ENCODE measurements at places on chromosomes 1 and 21. TPM values are rescaled to one million over a fixed set of nuclear protein-coding genes. Genes with fewer than 3 reads are reported as not detected.

GRCh38 chr1:74502432-74502831 is 10.0 kb downstream of the LRRC53 start:
- no peaks in the 10 kb centered on the region for H3K4me1 ChIP-seq
- no peak for DNase-seq
- no peak overlapping the region for H3K27ac ChIP-seq
- H3K36me3 ChIP-seq, result no peaks in the 10 kb centered on the region
- no peaks in the 10 kb centered on the region for H3K27me3 ChIP-seq

DNA sequence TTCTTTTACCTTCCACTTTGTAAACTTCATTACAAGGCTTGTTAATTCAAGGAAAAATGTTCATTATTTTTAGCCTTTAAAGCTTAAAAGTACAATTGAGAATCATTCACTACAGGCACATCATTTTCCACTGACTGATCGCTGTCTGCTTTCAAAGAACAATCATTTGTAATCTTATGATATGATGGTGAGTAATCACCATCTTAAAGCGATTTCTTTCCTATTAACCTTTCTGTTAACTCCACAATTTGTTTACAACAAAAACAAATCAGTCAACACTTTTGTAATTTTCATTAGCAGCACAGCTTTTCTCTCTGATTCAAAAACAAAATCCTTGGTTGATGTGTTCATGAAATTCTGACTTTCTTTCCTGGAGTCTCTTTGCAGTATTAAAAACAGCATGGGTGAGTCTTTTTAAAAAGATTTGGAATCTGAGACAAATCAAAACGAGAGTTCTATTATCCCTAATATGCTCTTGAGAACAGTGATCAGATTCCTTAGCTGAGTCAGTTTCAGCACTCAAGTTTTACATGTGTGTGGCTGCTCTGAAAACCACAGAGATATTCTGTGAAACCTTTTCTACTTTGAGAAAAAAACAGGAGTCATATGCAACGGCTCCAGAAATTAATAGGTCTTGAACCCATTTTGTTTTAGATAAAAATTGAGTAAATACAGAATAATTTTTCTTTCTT is 145.8 kb upstream of the TMPRSS15 start:
- H3K36me3 ChIP-seq, result no peaks in the 10 kb centered on the region
- H3K4me3 ChIP-seq, result no peak overlapping the region
- DNase-seq, result no peak
- no peak overlapping the region for H3K27ac ChIP-seq

GRCh38 chr1:85550784-85551516 is 29.6 kb upstream of the CCN1 start:
- DNase-seq, result no peak
- H3K4me3 ChIP-seq, result no peak overlapping the region
- no peaks in the 10 kb centered on the region for H3K36me3 ChIP-seq
- no peaks in the 10 kb centered on the region for H3K27me3 ChIP-seq

Gene LHX8
- total RNA-seq, result not detected
